NCI-H1105 (cell line): ENCODE measurements at places on chromosomes 5 and 9.
A peak's percentile ranks its signal among the peaks of the same experiment; 100 is the strongest.

GRCh38 chr5:34040472-34040871, 2.5 kb downstream of the C1QTNF3 start:
- DNase-seq, result no peak

GRCh38 chr9:135608294-135608998, 30.9 kb downstream of the GLT6D1 start:
- no peak for DNase-seq

- DNase-seq, result no peak
Measured at GRCh38 chr5:39892708-39893107, 467.9 kb upstream of the DAB2 start.

GRCh38 chr9:37732086-37732741, 21.4 kb upstream of the TRMT10B start:
- peak; percentile 31 for DNase-seq

- DNase-seq, result no peak
Measured at GRCh38 chr9:127874301-127875221, 2.9 kb downstream of the AK1 start.

- no peak for DNase-seq
Measured at GRCh38 chr9:70046274-70047070, 2.8 kb downstream of the MAMDC2 start.

- DNase-seq, result no peak
Measured at GRCh38 chr5:167816354-167816753, 475.1 kb upstream of the WWC1 start.

- DNase-seq, result no peak
Measured at GRCh38 chr9:134929193-134930158, 11.8 kb upstream of the FCN1 start.

DNA sequence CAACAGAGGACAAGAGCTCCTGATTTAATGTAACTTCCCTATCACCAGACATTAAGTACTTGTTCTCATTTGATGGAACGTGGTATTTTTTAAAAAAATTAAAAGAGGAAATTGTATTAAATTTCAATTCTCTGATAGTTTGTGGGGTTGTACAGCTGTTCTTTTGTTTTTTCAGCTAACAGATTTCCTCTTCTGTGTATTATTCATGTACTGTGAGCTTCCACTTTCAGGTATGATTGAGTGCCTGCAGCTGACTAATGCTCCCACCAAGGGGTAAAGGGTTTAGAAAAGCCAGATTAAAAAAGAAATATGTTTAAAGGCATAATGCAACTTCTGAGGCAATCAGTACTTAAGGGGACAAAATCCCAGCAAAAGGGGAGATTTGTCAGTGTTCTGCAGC, 117.7 kb upstream of the ACTBL2 start:
- no peak for DNase-seq

GRCh38 chr5:16459451-16459850, 6.1 kb downstream of the ZNF622 start:
- DNase-seq, result no peak

GRCh38 chr9:5515261-5515650, 4.9 kb downstream of the PDCD1LG2 start:
- no peak for DNase-seq

GRCh38 chr9:129069862-129070641, 10.9 kb upstream of the DOLPP1 start:
- DNase-seq, result no peak

DNA sequence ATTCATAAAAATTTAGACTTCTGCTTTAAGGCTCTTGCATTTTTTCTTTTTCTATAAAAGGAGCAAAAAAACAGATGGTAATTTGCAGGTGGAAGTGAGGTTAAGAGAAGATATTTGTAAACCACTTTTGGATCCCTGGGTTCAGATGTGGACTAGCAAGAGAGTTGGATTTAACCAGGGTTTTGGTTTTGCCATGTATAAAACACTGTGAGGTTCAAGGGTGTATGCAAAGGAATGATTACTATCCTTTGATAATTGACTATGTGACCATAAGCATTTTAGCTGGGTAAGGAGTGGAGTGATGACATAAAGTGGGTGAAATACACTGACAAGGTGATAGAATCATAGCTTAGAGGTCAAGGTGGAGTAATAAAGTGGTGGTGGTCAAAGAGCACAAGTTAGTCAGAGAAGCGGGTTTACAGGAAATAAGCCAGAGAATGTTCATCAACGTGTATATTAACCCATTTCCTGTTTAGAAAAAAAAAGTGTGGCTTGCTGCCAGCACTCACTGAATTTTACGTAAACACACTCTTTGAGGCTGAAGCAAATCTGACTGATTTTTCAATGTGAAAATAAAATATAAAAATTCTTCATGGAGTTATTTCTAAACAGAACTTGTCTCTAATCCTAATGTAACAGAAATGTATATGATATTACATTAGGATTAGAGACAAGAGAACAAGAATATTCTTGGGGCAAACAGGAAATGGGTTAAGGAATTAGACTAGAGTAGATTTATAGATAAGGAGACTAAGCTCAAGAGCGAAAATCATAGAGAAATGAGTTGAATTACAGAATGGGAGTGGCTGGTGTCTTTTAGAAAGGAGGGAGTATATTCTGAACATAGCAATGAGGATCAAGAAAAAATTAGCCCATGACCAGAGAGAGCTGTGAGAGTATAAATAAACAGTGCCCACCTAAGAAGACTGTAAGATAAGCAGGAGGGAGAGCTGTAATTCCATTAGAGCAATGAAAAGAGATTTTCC, 74.5 kb downstream of the CDKN2A start:
- DNase-seq, result no peak

GRCh38 chr9:88174324-88174723, 36.0 kb upstream of the SPATA31C2 start:
- no peak for DNase-seq

DNA sequence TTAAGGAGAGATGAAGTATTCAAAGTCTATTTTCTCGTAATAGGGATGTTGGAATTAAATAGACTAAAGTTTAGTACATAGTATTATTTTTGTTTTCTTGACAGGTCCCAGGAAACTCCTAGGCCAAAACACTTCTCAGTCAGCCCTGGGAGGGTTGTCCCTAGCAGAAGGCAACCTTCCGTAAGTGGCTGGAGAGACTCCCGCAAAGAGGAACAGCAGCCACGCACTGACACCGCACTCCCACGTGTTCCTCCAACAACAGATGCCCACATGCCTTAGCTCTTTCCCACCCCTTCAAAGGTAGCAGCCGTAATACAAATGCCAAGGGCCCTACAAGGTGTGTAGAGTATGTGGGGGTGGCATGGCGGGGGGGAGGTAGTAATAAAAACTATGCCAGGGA, 28.4 kb downstream of the PCDHGC5 start:
- no peak for DNase-seq

DNA sequence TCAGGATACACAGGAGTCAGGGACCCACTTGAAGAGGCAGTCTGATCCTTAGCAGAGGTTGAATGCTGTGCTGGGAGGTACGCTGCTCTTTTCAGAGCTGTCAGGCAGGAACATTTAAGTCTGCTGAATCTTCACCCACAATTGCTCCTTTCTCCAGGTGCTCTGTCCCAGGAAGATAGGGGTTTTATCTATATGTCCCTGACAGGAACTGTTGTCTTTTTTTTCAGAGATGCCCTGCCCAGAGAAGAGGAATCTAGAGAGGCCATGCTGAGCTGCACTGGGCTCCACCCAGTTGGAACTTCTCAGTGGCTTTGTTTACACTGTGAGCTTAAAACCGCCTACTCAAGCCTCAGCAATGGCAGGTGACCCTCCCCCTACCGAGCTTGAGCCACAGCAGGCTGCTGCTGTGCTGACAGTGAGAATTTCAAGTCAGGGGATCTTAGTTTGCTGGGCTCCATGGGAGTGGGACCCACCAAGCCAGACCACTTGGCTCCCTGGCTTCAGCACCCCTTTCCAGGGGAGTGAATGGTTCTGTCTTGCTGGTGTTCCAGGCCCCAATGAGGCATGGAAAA, 169.0 kb downstream of the FBXL17 start:
- DNase-seq, result no peak

- no peak for DNase-seq
Measured at GRCh38 chr5:35303152-35303551, 72.9 kb upstream of the PRLR start.

- DNase-seq, result no peak
Measured at GRCh38 chr9:81656004-81656403, 33.3 kb downstream of the TLE1 start.
